ENCODE measurements at places on chromosomes 5 and 9. TPM values are rescaled to one million over a fixed set of nuclear protein-coding genes. Genes with fewer than 3 reads are reported as not detected.

Gene DNAH5
- 0.19 TPM for total RNA-seq

Gene TAF1L
- not detected for total RNA-seq

Gene SPAAR
- 9.6 TPM for total RNA-seq

Gene ST8SIA4
- 3.4 TPM for total RNA-seq

Gene COL27A1
- total RNA-seq, result 9.8 TPM

Gene GLRA1
- total RNA-seq, result not detected
